ENCODE measurements at places on chromosomes 4 and X.
A peak's percentile ranks its signal among the peaks of the same experiment; 100 is the strongest.

GRCh38 chrX:68936608-68937007 is 107.8 kb downstream of the EFNB1 start:
- no peak for DNase-seq

GRCh38 chr4:22268350-22269025 is 247.4 kb downstream of the ADGRA3 start:
- no peak for DNase-seq

DNA sequence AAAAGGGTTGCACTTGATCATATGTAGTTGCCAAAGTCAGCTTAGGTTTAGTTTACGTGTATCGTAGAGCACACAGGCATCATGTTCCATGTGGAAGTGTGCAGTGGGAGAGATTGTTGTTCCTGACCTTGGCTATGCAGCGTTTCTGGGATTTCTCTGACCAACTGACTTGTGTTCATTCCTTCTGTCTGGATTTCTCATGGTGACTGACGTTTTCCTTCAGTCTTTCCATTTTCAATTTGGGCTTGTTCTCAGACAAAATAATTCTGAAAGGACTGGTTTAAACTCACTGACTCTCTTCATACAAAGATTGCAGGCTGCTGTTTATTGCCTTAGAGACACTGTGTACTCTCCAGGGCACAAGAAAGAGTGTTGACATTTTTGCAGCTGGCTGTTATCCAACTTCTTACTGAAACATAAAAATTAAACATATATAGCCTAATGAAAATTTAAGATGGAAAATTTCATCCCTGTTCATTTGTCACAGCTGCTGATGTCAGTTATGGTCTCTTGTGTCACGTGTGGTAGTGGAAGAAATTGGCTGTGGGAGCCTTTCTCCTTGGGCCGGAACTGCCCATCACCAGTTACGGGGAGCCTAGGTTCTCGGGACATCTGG is 95.4 kb downstream of the TNIP2 start:
- no peak for DNase-seq

GRCh38 chr4:4461850-4462249 is 74.9 kb downstream of the NSG1 start:
- no peak for DNase-seq

GRCh38 chr4:16655111-16655510 is 243.3 kb downstream of the LDB2 start:
- no peak for DNase-seq

- no peak for DNase-seq
These were observed 7.2 kb upstream of the IL13RA1 start for GRCh38 chrX:118720058-118720707.

DNA sequence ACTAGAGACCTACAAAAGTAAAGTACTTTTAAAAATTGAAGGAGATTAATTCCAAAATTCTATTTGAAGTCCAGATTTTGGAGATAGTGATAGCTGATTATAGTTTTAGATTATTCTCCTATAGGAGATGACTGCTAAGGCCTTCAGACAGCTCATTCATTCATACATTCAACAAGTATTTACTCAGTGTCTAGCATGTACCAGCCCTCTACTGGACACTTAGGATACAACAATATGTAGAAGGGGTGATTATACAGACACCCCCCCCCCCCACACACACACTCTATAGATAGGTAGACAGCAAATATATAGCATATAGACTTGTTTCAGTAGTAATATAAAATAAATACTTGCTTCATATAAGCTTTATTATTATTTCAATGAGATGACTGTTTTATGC is 60.4 kb upstream of the TAF9B start:
- DNase-seq: peak; percentile 0
